ENCODE measurements at places on chromosomes 5 and 9.

GRCh38 chr9:92654481-92655301 lies 15.2 kb downstream of the IPPK start:
- no peak for DNase-seq

DNA sequence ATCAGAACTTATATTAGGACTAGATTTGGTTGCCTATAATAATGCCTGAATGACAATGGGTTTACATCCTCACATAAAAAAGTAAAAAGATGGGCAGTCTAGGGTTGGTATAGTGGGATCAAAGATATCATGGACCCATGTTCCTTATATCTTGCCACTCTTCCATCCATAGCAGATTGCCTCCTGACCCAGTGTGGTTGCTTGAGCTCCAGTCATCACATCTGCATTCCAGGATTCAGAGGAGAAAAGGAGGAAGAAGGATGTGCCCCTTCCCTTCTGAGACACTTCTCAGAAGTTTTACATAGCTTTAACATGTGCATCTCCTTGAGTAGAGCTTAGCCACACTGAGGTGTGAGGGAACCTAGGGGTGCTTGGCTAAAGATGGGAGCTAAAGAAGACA lies 22.9 kb downstream of the RALGPS1 start:
- no peak for DNase-seq

DNA sequence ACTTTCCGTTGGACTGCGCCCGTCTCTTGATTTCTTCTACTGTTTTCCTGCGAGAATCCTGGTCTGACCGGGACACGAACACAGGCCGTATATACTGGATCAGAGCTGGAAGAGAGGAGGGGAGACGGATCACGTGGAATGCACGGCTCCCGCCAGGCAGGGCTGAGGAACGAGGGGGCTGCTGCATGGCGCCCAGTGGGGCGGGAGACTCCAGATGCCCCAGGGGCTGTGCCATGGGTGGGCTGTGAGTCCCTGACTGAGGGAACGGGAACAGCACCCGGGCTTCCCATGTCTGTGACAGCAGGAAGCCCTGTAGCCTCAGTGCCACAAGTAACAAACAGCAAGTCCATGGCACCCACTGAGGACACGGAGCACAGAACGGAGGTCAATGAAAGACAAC lies 34.0 kb downstream of the LPCAT1 start:
- DNase-seq = no peak

DNA sequence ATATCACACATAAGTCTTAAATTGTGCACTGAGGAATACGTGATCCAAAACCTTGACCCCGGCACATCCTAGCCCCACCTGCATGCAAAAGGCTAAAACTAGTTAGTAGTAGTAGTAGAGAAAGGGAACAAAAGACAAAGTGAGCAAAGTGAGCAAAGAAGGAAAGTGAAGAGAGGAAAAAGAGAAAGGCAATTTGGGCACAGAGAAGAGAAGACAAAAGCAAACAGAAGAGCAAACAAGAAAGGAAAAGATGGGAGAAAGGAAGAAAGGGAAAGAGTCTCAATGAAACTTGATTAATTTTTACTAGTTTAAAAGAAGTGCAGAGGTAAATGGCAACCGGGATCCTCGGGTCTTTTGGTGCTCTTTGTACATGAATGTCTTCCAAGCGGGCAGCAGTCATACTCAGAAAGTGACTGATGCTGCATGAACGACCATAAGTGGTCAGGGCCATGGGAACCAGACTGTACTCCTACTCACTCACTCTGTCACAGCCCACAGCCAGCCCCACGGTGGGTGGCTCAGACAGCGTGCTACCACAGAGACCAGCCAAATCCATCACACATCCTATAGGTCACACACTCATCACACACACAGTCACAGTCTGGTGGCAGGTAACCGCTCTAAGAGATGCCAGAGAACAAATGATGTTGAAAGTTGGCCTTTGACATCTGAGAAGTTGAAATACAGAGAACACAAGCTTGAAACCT lies 203.9 kb downstream of the FBN2 start:
- DNase-seq = no peak

GRCh38 chr9:7154003-7154619 lies 396.3 kb downstream of the KDM4C start:
- no peak for DNase-seq

DNA sequence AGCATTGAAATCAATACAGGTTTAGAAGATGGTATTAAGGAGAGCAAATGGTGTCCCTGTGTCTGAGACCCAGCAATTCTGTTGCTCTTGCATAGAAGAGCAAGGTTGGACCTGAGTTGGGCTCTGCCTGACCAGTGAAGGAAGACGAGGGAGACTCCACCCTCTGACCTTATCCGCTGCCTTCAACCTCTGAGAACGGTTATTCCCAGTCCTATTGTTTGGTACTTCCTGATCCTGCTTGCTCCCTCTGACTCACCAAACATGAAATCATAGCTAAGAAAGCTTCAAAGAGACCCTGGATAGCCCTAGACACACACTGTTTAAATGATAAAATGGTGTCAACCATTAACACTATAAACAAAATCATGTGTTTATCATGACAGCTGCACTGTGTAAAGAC lies 218.5 kb downstream of the PLK2 start:
- no peak for DNase-seq

GRCh38 chr9:99138424-99139284 lies 33.7 kb downstream of the TGFBR1 start:
- DNase-seq = peak; percentile 21

DNA sequence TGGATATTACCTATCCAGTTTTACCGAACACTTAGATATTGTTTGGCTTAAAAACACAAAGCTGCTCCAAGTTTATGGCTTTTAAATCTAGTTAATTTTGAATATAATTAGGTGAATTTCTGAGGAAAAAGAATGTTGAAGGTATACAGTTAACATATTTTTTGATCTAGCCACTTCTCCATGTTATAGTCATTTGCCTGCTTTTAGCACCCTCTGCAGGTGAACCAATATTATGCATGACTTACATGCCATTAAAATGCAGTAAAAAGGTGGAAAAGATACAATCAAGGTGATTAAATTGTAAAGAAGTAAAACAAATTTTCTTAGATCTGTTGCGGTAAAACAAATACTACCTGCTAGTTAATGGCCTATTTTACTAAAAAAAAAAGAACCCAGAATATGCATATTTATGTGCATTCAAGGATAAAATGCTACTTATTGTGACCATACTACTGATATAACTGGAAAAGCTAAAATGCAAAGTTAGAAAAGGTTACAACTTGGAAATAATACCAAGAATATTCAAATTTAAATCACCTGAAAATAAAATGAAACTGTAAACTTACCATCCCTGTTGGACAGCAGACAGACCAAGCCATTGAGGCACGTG lies 132.1 kb downstream of the AP3B1 start:
- DNase-seq = peak; percentile 24

DNA sequence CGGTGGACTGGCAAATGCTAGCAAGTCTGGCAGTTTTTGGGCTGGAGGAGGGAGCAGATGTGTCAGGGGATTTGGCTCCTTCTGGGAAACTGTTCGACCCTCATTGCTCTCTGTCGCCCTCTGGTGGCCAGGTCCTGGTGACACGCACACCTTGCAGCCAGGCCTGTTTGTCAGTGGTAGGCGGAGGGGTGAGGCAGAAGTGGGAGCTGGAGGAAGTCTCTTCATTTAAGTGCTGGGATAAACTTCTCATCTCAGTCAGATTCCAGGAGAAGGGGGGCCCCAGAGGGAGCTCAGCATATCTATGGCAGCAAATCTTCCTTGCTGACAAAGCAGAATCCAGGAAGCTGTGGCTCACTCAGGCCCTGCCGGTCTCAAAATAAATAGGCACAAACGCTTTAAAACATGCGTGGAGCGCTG lies 326.5 kb downstream of the ZSWIM6 start:
- peak; percentile 76 for DNase-seq

GRCh38 chr5:122673343-122673742 lies 101.5 kb upstream of the SNX2 start:
- no peak for DNase-seq

- DNase-seq = no peak
Measured at GRCh38 chr5:140827704-140828361, at the start of gene PCDHA6. TSS of gene PCDHA6 (plus strand) at chr5:140827960. CDS start at chr5:140828092, 132 bp downstream.

- peak; percentile 32 for DNase-seq
Measured at GRCh38 chr9:21392270-21392669, 7.1 kb upstream of the IFNA2 start.

- DNase-seq = peak; percentile 98
Measured at GRCh38 chr5:172798422-172799215, 27.6 kb upstream of the DUSP1 start.

- no peak for DNase-seq
Measured at GRCh38 chr9:91098203-91098850, 263.4 kb downstream of the AUH start.

DNA sequence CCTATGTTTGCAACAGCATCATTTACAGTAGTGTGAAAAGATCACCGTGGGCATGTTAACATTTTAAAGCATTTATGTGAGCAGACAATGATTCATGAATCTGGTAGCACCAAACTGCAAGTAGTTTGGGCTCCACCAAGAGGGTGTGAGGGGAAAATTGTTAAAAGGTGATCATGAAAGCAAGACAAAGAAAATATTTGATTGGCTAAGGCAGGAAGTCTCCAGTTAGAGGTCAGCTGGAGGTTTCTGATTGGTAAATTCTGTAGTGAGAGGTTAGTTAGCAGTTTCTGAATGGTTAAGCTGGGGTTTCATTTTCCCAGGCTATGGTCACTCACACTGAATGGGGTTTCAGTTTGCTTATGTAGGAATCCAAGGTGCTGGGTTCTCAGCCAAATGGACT lies 13.5 kb upstream of the DRD1 start:
- DNase-seq = peak; percentile 2

GRCh38 chr5:94691291-94691690 lies 72.8 kb downstream of the SLF1 start:
- DNase-seq = no peak

DNA sequence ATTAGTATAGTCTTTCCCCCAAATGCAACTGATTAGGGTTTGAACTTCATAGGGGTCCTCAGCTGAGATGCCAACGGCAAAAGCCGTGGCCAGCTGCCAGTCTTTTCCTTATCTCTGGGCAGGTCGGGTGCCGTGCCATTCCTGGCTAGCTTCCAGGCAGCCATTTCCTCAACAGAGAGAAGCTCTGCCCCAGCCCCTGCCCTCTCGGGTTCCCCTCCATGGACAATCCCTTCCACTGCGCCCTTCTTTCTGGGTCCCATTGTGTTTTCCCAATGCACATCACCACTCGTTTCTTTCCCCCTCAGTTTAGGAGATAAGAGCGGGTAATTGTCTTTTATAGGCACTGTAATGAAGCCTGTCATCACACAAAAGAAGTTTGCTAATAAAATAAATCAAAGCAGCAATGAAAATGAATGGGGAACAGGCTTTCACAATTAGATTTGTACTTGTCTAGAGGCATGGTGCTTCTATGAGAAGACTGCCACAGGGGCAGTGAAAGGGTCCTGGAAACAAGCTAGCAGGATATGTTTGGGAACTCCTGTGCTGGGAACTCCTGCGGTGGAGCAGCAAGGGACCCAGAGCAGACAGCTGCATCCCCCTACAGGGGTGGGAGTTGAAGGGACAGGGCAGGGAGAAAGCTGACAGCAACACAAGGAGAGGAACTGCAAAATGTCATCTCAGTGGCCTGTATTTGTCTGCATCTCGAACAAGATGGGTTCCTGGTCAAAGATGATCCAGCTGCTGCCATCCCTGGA lies 48.0 kb upstream of the SAP30L start:
- no peak for DNase-seq

DNA sequence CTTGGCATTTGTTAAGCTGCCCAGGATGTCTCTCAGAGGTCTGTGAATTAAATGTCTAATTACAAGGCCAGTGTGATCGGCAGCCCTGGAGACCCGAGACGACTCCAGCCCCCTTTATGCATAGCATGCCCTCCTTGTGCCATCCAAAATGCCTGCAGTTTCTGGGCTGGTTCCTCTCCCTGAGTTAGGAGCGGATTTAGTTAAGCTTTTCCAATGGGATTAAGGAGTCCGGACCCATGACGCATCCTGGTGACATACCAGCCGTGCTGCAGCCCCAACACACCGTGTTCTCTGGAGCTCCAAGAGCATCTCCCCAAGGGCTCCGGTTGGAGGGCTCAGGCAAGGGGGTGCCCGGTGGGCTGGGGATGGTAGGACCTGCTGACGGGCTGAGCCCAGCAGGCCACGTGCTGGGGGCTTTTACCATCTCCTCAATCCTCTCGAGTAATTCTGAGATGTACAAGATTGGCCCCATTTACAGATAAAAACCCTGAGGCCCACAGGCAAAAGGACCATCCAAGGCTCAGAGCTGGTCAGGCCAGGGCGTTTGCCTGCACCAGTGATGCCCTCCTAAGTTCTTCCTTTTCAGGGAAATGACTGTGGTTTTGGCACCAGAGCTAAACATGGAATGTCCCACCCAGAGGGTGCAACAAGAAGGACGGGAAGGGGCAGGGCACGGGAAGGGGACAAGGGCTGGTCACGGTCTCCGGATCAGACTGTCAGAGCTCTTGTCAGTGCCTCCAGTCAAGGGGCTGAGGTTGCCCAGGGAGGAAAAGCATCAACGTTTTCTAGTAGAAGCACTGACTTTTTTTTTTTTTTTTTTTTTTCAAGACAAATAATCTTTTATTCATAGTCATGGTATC lies 82.6 kb upstream of the PHYKPL start:
- DNase-seq = no peak

DNA sequence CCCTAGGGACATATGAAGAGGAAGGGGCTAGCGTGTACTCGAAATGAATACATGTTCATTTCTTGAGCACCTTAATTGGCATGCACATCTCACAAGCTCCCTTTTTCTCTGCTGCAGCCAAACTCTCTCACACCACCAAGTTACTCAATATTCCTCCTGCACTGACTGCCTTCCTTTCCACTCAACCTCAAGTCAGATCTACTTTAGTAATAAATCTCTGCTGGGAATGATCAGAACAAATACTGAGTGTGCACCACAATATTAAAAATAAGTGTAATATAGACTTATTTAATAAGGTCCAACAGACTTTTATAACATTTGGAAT lies 995.8 kb upstream of the WWC1 start:
- no peak for DNase-seq

DNA sequence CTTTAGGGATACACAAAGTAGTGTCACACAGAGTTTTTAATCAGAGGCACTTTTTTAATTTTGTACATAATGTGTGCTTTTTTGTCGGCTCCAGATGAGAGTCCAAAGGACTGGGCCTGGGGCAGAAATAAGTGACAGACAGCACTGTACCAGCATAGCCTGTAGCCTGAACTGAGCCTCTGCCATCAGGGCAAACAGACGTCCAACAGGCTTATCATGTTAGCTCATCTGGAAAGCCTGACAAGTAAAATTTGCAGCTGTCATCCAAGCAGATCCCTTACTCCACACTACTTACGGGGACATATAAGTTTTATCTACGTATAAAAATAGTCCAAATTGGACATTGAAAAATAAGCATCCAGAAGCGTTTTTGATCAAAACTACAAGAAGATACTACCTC lies 233.1 kb upstream of the GAS1 start:
- DNase-seq = no peak

DNA sequence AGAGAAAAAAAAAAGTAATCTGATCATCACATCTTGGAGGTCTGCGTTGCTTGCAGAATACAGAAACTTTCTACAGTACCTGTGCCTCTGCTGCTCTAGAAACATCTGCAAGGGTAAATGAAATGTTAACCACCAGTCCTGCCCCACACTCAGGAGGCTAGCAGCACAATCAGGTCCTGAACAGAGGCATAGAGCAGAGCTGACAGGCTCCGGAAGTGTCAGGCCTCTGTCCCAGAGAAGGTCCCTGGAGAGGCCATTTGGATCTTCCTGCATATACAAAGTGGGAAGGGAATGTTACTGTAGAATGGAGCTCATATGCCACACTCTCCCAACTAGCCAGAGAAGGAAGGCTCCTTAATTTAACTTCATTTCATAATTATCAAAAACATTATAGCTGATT lies 7.2 kb downstream of the NRG2 start:
- DNase-seq = no peak
